ENCODE measurements at places on chromosomes 7 and 10. TPM values are rescaled to one million over a fixed set of nuclear protein-coding genes. Genes with fewer than 3 reads are reported as not detected.

DNA sequence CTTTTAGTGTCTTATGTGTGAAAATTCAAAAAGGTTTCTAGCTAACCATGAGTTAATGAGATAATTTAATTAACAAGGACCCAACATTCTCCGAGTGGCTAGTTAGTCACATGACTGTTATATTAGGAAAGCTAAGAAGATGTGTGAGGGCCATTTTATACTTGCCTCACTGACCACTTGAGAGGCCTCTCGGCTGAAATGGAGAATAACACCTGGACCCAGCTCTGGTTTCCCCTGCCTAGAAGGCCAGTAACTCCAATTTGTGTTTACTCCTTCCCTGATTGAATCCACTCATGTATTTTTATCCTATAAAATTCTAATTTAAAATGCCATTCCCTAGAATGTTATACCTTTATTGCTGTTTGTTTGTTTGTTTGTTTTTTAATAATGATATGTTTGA is 1091.2 kb downstream of the KCNMA1 start:
- DNase-seq = no peak

- no peak for DNase-seq
These were observed 13.4 kb upstream of the PRF1 start for GRCh38 chr10:70615784-70616522.

GRCh38 chr10:114616103-114616502 is 42.0 kb downstream of the ABLIM1 start:
- DNase-seq = no peak

Gene ITIH5
- total RNA-seq = 4.1 TPM

GRCh38 chr7:70833726-70834125 is 298.2 kb upstream of the GALNT17 start:
- no peak for DNase-seq

Gene CALCR
- total RNA-seq = 0.20 TPM

Gene FKBP6
- not detected for total RNA-seq

GRCh38 chr7:25318047-25318446 is 89.8 kb upstream of the NPVF start:
- DNase-seq = no peak

Gene ABCB1
- total RNA-seq = not detected

DNA sequence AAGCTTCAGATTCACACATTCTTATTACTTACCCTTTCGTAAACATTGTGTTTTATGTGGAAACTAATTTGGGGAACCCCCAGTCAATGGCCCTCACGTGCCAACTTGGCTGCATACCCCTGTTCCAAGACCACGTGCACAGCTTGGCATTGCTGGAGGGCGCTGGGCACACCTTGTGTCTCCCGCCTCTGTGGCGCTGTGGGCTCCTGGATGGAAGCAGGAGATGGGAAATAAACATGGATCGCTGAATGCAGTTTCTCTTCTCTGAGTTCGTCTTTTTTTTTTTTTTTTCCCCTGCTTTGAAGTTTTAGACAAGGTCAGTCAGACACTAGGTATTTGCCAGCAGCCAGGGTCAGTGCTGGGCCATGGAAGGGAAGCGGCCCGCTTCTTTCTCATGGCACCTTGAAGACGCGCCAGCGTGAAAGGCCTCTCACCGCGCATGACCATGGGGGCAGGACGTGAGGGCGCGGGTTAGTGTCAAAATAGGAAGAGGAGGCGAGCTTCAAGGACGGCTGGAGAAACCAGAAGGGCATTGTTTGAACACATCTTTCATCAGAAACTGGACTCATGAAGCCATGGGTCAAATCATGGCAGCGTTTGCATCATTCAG is 27.3 kb downstream of the BNIP3 start:
- no peak for DNase-seq

- no peak for DNase-seq
These were observed 100.4 kb downstream of the TAX1BP1 start for GRCh38 chr7:27840313-27840712.

DNA sequence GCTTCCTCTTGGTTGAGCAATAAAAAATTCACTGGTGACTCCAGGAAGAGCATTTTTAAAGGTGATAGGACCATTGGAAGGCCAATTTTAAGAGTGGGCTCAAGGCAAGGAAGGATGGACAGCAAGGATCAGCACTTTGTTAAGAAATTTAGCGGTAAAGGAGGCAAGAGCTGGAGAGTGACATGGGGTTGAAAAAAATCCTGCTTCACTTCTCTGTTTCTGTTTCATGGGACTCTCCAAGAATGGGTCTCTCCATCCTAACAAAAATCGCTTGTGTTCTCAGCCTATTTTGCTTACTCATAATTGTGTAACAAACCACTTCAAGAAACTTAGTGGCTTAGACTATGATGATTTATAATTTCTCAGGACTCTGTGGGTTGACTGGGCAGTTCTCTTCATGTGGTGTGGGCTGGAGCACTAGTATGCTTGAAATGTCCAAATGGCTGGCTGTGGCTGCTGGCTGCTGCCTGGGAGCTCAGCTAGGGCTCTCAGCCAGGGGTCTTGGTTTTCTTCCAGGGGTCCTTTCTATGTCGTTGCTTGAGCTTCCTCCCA is 59.8 kb upstream of the ZNRF2 start:
- DNase-seq = no peak

GRCh38 chr10:4517746-4518145 is 308.3 kb upstream of the AKR1E2 start:
- no peak for DNase-seq

Gene BTBD16
- total RNA-seq = 0.29 TPM

Gene SSBP1
- 102 TPM for total RNA-seq

- DNase-seq = no peak
These were observed 181.4 kb downstream of the AKR1D1 start for GRCh38 chr7:138257459-138258196.

GRCh38 chr7:21326921-21327320 is 101.0 kb upstream of the SP4 start:
- DNase-seq = no peak

DNA sequence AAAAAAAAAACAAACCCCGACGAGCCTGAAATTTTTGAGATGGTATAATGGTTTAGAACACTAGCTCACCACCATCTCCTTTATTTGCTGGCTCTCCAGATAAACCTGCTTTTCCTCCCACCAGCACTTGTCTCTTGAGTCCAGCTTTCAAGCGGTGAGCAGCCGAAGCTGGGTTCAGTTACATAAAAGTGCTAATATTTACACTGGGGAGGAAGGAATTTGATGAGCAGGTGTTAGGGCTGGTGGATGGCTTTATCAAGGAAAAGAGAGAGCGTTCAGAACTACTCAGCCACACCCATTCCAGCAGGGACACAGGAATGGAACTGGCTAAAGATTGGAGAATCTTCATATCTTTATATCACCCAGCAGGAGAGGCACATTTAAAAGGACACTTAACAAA is 6.6 kb upstream of the CALML3 start:
- DNase-seq = no peak

- no peak for DNase-seq
These were observed 129.2 kb downstream of the APBB1IP start for GRCh38 chr10:26567351-26567721.

- no peak for DNase-seq
These were observed 86.5 kb downstream of the RALA start for GRCh38 chr7:39709768-39710311.

DNA sequence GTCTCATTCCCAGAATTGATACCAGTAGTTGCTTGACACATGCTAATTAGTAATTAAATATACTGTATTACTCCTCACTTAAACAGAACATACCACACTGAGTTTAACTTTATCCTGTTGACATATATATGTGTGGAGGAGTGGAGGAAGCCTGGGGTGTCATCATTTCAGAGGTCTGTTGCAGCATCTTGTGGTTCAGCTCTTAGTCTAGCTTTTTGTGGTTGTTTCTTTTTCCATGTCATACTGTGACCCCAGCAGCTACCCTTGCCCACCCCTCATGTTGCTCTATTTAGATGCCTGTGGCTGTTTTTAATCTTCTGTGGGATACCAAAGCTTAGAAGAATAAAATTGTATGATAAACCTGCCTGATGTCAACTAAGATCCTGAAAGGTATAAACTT is 875.4 kb downstream of the LRMDA start:
- DNase-seq = no peak

DNA sequence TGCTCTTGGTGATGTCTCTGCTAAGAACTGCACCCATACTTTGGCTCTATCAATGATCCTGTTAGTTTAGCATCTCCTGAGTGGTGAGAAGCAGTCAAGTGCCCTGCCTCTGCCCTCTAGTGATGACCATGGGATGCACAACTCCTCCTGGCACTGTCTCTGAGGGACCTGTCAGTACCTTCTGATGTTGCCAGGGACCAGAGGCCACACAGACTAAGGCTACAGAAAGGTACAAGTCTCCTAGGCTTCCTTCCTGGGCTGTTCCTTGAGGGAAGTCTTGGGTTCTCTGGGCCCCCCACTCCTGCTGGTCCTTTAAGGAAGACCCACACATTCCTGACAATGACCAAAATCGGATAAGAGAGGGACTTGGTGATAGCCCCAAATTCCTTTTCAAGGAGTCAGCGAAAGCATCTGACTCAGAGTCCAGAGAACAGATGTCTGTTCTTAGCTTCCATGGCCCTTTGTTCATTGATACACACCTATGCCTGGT is 15.3 kb downstream of the NKX2-3 start:
- no peak for DNase-seq

Gene PNLIPRP3
- total RNA-seq = not detected

DNA sequence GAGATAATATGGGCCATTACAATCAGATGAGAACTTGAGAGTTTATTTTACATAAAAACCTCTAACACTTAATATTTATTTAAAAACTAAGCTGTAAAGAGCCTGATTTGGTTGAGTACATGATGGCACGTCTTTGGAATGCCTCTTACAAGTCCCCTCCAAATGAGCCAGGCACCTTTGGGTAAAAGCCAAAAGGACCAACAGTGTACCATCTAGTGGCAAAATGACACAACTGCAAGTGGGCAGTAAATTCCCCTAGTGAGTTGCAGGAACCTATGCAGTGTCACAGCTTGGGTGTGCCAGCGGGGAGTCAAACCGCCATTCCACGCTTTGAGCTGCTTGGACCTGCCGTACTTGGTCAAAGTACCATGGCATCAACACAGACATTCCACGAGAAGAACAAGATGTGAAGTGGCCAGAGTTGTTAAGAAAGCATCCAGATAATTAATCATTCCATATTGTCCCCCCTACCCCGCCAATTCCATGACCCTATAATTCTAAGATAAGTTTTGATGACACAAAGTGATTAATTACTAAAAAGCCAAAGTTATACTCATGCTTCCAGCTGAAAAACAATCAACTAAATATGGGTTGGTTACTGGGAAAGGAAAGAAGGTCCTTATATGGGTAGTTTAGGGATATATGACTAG is 115.2 kb downstream of the SORBS1 start:
- no peak for DNase-seq

Data from chondrocyte (in vitro differentiated cells).